ENCODE measurements at places on chromosomes 13 and 19.

- no peaks in the 10 kb centered on the region for H3K36me3 ChIP-seq
- H3K4me3 ChIP-seq = no peak within 1 kb of the TSS
- DNase-seq = no peak
- H3K4me1 ChIP-seq = no peaks in the 10 kb centered on the region
Measured at GRCh38 chr19:38433268-38433733, at the start of gene RYR1. Gene RYR1 (plus strand): TSS chr19:38433691. CDS start chr19:38433830, 139 bp downstream.

GRCh38 chr13:110135977-110136597, 170.9 kb downstream of the COL4A1 start:
- no peak overlapping the region for H3K27ac ChIP-seq
- H3K4me3 ChIP-seq = no peak overlapping the region
- DNase-seq = no peak
- H3K27me3 ChIP-seq = no peaks in the 10 kb centered on the region

GRCh38 chr19:56995303-56995702, 124.5 kb upstream of the USP29 start:
- peaks cover 19% of the 10 kb centered on the region for H3K4me1 ChIP-seq
- no peak overlapping the region for H3K27ac ChIP-seq
- H3K36me3 ChIP-seq = no peaks in the 10 kb centered on the region
- H3K27me3 ChIP-seq = no peaks in the 10 kb centered on the region
- DNase-seq = peak; percentile 58

DNA sequence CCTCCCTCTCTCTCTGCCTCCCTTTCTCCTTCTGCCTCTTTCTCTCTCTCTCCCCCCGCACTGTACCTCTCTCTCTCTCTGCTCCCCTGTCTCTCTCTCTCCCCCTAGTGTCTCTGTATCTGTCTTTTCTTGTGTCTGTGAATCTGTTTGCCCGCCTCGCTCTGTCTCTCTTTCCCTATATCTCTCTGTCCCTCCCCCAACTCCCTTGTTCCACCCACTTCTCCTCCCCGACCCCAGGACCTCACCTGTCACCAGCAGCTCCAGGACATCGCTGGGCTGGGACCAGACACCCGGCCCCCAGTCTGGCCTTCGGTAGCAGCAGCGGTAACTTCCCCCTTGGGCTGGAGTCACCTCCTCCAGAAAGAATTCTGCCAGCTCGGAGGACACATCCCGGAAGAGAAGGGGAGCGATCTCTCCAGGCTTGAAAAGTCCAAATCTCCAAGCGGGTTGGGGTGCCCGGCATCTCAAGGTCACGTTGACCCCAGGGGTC, 3.9 kb downstream of the OSCAR start:
- peak overlapping the region; percentile 9 for H3K4me3 ChIP-seq
- no peak for DNase-seq
- no peak overlapping the region for H3K27ac ChIP-seq
- no peaks in the 10 kb centered on the region for H3K27me3 ChIP-seq
- peaks cover 7% of the 10 kb centered on the region for H3K4me1 ChIP-seq
- H3K36me3 ChIP-seq = no peaks in the 10 kb centered on the region

DNA sequence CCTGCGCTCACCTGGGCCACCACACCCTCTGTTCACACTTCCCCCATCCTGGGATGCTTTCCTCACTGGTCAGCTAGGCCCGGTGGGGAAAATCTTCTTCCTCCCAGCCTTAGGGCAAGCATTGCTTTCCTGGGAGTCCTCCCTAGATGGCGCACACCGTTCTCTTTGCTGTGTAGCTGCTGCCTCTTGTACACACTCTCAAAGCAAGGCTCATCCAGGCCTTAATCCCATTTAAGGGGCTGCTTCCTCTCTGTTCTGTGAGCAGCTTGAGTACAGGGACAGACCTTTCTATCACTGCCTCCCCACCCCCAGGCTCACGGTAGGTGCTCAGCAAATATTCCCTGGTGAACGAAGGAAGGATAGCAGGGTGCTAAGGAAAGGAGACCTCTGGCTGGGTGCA, 11.1 kb downstream of the SLC7A10 start:
- H3K27ac ChIP-seq = no peak overlapping the region
- H3K4me1 ChIP-seq = no peaks in the 10 kb centered on the region
- DNase-seq = no peak
- no peaks in the 10 kb centered on the region for H3K36me3 ChIP-seq

DNA sequence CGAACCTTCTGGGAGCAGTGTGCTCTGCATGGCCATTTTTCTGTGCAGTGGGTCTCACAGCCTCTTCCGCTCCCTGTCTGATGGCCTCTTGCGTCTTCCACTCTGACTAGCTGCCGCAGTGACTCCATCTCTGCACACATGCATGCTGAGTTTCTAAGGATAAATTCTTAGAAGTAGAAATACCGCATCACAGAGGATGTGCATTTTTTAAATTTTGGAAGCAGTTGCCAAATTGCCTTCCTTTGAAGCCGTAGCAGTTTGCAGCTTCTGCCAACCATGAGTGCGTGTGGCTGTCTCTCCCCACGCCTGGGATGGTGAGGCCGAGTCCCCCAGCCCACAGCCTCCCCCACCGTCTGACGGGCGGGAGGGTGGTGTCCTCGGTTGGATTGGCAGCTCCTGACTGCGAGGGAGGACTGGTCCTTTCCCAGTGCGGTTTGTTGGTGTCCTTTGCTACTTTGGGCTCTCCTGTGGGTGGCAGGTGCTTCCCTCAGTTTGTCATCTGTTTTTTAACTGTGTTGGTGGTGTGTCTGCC, 9.8 kb downstream of the FZR1 start:
- no peaks in the 10 kb centered on the region for H3K27me3 ChIP-seq
- H3K4me1 ChIP-seq = peaks cover 7% of the 10 kb centered on the region
- DNase-seq = no peak
- H3K36me3 ChIP-seq = no peaks in the 10 kb centered on the region

- H3K4me3 ChIP-seq = no peak overlapping the region
- H3K27me3 ChIP-seq = no peaks in the 10 kb centered on the region
- H3K4me1 ChIP-seq = peaks cover 22% of the 10 kb centered on the region
Measured at GRCh38 chr13:40476175-40476958, 190.1 kb downstream of the FOXO1 start.

DNA sequence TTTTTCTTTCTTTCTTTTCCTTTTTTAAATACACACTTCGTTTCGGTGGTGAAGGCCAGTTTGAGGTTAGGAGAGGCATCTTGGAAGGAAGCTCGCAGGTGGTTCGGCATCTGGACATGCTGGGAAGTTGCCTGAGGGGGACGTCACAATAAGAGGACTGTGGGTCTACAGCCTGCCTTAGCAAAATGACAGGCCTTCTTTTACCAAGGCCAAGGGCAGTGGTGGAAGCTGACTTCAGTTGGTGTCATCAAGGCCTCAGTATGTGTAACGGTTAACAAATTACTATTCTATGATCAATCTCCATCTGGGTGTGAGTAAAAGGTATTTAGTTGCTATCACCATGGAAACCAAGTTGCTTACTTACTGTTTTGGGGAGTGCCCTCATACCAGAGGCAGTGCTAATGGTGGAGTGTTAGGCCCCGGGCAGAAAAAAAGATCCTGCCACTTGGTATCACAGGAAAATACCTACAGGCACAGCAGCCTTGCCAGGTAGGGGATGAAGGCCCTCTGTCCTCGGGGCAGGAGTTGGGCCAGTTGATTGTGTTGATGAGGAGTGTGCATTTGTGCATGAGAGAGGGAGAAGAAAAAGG, 10.3 kb downstream of the ACTN4 start:
- peak overlapping the region; percentile 72 for H3K27ac ChIP-seq
- no peak for DNase-seq
- H3K36me3 ChIP-seq = no peaks in the 10 kb centered on the region
- H3K4me1 ChIP-seq = peaks cover 41% of the 10 kb centered on the region

DNA sequence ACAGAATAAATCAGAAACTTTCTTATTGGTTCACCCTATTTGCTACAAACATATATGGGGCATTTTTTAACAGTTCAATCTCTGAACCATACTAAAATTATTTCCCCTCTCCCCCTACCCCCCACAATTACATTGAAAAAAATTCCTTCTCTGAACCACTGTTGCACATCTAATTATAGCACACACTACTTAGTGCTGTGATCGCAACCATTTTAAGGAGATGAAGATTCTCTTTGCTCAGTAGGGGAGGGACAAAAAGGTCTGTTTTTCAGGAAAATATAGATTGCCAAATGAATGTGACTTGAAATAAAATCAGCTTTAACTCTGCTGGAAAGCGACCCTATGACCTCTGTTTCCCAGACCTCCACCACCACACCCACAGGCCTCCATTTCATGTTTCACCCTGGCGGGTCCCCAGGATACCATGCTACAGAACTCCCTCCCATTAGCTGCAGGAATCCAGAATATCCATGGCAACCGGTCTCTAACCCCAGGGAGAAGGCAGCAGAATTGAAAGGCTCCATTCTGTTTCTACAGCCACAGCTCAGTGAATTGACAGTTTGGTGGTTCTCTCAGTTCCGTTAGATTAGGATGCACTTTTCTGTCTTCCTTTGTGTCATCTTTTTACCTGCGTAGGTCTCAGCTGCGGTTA, 286.3 kb downstream of the TBC1D4 start:
- no peaks in the 10 kb centered on the region for H3K36me3 ChIP-seq
- H3K27me3 ChIP-seq = no peaks in the 10 kb centered on the region
- H3K4me3 ChIP-seq = no peak overlapping the region
- DNase-seq = no peak
